Esophagus squamous epithelium (tissue), 5 donors: ENCODE measurements at places on chromosomes 7 and 10.

GRCh38 chr10:81146436-81146835, 608.7 kb downstream of the SH2D4B start:
- DNase-seq, result no peak

DNA sequence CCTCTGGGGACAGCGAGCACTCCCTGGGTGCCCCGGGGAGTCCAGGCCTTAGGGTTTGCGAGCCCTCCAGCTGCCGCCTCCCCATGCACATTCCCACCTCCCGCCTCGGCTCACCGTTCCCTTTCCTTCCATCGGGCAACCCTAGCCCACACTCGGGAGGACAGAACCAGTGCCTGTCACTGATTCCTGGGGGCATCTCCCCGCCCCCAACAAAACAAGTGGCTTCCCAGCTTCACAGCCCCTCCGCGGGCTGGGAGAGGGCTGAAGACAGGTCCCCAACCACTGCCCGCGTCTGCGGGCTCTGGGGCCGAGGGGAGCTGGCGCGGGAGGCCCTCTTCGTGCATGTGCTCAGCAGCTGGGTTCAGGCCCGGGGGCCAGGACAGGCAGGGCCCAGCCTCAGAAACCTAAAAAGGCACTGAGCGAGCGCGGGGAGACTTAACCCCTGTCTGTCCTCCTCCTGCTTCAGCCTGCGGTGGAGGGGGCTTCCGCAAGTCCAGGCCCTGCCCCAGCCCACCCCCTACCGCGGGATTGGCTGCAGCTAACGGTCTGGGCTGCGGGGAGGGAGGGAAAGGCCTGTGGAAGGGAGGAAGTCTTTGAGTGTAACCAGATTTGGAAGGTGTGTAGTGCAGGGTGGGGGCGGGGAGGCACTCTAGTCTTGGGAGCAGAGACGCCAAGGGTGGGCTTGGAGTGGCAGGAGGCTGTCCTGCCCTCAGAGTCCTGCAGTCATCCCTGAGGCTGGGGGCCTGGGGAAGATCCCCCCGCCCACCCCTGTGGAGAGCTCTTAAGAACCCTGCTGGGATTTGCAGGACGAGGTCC, 1.2 kb downstream of the FLNC start:
- DNase-seq, result no peak

DNA sequence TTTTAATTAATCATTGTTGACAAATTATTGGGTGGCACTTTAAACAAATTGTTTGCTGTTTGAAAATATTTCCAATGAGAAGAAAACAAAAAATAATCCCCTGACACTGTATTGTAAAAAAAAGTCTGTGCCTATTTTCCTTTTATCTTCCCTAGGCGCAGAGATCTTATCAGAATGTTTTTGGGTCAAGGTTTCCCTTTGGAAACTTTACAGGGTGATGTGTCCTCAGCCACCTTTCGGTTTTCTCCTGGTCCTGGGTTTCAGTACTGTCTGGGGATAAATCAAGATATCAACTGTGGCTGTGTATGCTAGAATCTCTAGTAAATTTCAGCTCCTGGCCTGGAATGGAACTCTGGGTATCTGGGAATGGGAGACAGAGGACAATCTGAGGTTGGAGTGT, 1.4 kb downstream of the ZNF107 start:
- no peak for DNase-seq

DNA sequence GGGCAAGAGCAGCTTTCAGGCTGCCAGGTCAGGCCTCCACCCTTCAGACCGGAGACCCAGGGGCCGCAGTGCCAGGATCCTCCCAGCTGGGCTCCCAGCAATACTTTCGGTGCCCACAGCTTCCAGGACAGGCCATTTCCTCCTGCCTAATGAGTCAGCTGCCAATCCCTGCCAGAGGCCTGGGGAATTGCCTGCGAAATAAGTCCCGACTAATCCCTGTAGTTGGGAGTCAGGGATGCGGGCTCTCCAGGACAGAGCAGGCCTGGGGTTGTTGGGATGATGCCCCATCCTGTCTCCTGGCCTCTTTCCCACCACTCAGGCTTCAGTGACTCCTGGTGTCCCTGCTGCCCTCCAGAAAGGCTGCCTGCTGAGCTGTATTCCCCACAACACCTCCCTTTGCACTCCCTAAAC, 143.5 kb upstream of the UNC5B start:
- no peak for DNase-seq

GRCh38 chr7:50704844-50705243, 77.9 kb downstream of the GRB10 start:
- DNase-seq, result no peak
